NCI-H2107 (cell line): ENCODE measurements at places on chromosomes 11 and 22.

GRCh38 chr11:117187428-117187798 lies 8.9 kb downstream of the SIDT2 start:
- DNase-seq = no peak

DNA sequence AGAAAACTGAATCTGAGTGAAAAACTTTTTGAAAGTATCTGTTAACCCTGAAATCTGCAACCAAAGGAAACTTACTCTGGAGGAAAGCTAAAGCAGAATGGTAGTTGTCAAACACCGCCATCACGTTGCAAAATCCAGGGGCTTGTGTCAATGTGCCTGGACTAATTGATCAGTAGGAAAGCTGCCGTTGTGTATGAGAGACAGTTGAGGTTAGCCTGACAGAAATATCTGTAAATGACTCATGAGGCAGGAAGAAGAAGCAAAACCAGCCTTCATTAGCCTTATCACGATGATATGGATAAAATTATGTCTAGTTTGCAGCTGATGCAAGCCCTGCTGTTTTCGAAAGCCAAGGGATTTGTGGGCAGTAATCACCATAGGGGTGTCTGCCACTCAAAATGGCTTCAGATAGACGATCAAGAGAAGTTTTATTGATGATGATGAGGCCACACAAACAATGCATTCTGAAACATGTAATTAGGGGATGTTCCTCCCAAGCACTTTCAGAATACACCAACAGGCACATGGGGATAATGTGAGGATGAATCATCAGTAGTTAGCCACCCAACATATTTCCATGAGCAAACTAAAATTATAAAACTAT lies 8.9 kb downstream of the SCGB1A1 start:
- DNase-seq = no peak

GRCh38 chr11:849951-850774 lies 7.5 kb downstream of the TSPAN4 start:
- no peak for DNase-seq

- no peak for DNase-seq
Measured at GRCh38 chr22:37701141-37701786, 4.4 kb downstream of the TRIOBP start.

DNA sequence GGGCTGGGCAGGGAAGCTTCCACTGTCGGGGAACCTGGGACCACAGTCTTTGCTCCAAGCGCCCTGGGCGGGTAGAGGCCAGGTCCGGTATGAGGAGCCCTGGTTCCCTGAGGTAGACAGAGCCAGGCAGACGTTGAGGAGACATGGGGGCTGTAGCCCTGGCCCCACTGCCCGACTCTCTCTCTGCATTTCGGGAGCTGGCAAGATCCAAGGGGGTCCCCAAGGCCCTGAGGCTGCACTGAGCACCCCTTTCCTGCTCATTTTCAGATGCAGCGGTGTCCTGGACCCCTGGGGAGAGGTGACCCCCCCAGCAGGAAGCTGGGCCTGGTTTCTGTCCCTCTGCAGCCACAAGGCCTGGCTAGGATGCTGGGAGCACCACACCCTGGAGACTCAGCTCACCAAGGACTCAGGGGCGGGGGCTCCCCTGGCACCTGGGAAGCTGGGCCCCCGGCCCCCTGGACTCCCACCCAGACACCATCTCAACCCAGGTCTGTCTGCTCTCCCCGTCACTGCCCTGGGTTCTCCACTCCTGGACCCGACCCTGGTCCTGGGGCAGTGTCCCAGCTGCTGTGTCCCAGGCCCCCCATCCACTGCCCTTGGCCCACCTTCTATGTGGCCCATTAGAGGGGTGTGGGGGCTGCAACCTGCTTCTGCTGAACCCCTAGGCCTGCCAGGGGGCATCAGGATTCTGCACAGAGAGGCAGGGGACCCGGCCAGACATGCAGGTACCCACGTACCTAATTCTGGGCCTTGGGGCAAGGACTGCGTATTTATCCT lies 15.0 kb upstream of the MUC6 start:
- DNase-seq = no peak

DNA sequence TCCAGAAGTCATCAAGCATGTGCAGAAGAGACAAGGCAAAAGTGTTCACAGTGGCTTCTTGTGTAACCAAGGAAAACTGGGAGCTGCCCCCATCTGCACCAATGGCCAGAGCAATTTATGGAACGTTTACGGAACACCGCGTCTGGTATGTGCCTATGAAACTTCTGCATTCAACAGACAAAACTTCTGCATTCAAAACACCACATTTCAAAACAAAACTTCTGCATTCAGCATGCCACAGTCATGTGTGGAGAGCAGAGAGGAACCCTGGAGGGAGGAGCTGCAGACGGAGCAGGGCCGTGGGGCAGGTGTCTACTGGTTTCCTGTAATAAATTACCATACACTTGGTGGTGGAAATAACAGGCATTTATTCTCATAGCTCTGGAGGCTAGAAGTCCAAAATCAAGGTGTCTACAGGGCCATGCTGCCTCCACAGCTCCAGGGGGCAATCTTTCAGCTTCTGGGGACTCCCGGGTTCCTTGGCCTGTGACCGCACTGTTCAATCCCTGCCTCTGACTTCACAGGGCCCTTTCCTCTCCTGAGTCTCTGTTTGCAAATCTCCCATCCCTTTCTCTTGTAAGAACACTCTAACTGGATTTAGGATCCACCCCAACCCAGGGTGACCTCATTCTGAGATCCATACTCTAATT lies 32.2 kb downstream of the RPL3 start:
- DNase-seq = no peak

- DNase-seq = no peak
Measured at GRCh38 chr11:29996016-29996415, 20.8 kb downstream of the KCNA4 start.

DNA sequence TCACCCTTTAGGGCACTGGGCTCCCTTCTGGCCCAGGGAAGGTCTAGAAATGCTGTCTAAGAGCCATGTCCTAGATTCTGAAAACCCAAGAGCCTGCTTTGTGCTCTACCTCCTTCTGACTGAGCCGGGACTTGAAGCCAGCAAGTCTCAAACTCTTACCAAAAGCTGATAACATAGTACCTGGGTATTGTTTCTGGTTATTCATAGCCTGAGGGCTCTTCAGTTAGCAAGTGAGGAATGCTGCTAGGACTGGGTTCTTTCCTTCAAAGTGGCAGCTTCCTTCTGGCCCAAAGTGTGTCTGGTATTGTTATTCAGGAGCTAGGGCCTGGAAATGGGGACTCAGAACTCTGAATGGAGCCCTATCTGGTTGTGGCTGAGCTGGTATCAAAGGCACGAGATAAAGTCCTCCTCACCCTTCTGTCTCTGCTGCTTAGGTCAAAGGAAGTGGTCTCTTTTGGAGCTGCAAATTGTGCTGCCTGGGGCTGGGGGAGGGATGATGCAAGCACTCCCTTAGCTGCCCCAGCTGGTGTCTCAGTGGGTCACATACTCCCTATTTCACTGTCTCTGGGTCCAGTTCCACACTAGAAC lies 696.0 kb upstream of the CCDC179 start:
- DNase-seq = no peak

GRCh38 chr11:30333405-30333804 lies 10.5 kb downstream of the ARL14EP start:
- DNase-seq = no peak

GRCh38 chr22:48885919-48886305 lies 941.8 kb downstream of the BRD1 start:
- no peak for DNase-seq

GRCh38 chr11:122478986-122479385 lies 176.5 kb upstream of the UBASH3B start:
- no peak for DNase-seq

DNA sequence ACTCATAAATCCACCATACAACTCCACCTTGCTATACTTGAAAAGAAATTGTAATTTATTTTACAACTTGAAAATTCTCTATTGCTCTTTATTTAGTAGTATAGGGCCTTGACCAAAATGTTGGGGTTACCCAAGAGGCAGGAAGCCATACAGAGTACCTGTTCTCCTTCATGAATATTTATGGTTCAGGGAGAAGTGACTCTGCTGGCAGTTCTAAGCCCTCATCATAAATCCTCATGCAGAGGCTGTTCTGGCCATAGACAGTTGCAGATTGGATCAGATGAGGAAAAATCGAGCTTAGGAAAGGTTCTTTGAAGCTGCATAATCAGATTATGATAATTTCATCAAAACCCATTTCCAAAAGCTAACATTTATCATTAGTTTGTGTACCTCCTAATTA lies 449.4 kb upstream of the TENM4 start:
- no peak for DNase-seq

DNA sequence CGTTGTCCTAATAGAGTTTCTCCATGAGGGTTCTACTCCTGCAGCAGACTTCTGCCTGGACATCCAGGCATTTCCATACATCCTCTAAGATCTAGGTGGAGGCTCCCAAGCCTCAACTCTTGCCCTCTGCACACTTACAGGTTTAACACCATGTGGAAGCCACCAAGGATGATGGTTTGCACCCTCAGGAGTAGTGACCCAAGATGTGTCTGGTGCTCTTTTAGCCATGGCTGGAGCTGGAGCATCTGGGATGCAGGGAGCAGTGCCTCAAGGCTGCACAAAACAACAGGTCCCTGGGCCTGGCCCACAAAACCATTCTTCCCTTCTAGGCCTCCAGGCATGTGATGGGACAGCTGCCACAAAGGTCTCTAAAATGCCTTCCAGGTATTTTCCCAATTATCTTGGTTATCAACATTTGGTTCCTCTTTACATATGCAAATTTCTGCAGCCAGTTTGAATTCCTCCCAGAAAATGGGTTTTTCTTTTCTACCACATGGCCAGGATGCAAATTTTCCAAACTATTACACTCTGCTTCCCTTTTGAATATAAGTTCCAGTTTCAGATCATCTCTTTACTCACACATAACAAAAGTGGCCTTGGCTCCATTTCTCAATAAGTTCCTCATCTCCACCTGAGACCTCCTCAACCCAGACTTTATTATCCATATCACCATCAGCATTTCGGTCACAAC lies 69.5 kb upstream of the GNAZ start:
- DNase-seq = no peak

GRCh38 chr22:19597399-19597735 lies 73.2 kb upstream of the CLDN5 start:
- DNase-seq = no peak

DNA sequence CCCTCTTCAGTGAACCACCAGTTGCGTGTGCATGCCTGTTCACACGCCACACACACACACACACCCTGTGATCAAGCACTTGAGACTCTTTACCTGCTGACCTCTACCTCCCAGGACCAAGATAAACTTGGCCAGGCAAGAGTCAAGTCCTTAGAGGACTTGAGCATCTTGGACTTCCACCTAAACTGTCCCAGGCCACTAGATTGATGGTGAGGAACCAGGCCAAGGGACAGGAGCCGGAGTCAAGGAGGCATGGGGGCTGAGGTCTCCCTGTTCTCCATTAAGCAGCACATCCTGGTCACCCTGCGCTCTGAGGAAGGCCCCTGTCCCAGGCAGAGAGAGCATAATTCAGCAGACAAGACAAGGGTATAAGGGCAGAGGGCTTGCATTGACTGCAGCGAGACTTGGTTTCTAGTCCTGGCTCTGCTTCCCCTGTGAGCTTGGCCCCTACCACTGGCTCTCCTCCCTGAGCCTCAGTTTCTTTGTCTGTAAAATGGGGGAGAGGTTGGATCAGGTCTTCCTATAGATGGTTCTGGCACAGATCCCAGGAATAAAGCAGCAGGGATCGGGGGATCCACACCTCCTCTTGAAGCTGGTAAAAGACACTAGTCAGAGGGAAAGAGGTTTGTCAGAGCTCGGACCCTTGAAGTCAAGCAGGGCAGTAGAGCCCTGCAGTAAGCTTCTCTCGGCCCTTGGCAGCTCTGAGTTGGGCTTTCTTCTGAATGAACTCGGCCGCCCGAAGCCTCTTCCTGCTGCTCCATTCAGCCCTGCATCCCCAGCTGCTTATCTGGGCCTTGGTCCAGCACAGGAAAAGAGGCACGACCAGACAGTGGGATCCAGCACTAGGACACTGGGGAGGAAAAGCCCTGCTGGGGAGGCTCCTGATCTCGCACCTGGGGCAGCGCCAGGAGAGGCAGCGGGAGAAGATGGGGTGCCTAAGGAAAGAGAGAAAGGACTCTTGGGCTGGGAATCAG lies 2.0 kb downstream of the CREB3L1 start:
- DNase-seq = no peak

DNA sequence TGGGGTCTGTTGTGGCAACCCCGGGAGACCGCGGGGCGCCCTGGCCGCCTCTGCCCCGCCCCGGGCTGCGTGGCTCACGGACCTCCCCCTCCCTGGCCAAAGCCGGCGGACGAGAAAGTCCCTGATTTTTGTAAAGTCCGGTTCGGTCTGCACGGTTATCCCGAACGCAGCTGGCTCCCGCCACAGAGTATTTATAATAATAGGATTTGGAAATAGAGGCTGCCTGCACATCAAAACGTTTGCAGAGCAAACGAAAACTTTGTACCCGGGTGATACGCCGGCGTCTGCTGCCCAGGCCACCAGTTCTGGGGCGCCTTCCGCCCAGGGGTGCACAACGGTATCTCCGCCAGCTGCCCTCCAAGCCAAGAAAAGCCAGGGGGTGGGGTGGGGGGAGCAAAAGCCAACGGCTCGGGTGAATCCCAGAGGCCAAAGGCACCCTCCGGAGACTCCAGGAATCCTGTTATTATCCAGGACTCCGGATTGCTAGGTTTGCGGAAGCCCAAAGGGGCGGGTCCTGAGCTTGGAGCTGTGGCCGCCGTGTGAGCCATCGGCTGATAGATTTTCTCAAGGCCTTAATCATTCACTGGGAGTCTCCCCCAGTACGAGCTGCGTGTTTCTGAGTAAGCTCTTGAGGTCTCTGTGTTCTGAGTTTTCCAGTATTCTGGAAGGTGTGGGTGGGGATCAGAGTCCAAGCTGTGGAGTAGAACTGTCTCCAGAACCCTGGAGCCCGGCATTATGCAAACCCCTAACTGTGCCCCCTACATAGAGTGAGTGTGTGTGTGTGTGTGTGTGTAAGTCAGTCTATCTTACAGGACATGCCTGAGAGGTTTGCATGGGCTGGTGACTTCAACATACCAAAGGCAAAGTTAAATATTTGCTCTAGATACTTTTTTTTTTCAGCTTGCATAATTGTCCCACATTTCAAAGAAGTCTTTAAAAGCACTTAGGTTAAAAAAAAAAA lies 673 bp upstream of the SHANK2 start:
- DNase-seq = no peak

- no peak for DNase-seq
Measured at GRCh38 chr11:2522631-2523255, 77.9 kb downstream of the KCNQ1 start.

- DNase-seq = no peak
Measured at GRCh38 chr11:18749681-18750319, 23.8 kb upstream of the IGSF22 start.

- DNase-seq = no peak
Measured at GRCh38 chr22:38031491-38031890, 25.7 kb upstream of the PICK1 start.

DNA sequence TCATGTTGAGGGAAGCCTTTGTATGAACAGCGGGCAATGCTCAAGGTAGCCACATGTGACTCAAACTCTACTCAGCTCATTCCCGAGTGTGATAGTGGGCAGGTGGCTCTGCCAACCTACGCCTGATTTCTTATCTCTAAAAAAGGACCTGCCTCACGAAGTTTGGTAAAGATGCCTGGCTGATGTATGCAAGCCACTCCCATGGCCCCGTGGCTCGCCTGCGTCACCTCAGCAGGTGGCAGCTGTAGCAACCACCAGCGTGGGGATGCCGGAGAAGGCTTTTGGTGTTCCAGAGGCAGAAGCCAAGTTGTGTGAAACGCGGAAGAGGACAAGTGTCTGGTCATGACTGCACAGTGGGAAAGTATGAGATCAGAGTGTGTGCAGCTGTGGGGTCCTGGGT lies 5.4 kb downstream of the FADS2 start:
- peak; percentile 53 for DNase-seq

- no peak for DNase-seq
Measured at GRCh38 chr11:128893578-128894285, 2.6 kb downstream of the KCNJ5 start.
